Activated T-cell treated with anti-CD3 and anti-CD28 coated beads, Interleukin-2, amount 50 U/mL, for 4 hours (primary cell): ENCODE measurements at places on chromosomes 2 and 18.

DNA sequence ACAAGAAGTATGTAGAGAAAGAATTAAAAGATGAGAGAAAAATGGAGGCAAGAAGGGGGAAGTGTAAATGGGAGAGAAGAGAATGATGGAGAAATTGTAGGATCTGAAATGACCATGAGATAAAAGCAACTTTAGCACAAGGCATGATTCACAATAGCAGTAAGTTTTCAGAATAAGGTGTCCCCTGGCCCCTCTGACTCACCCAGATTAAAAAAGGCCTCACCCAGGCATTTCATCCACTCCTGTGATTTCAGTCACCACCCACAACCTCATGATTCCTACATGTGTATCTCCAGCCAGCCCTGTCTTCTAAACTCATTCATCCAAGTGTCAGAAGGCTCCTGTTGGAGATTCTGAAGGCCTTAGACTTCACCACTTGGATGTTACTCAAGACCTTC, 56.6 kb downstream of the SP100 start:
- DNase-seq: peak; percentile 20

- DNase-seq: no peak
Observed at GRCh38 chr2:37507703-37508102, 163.3 kb downstream of the QPCT start.

DNA sequence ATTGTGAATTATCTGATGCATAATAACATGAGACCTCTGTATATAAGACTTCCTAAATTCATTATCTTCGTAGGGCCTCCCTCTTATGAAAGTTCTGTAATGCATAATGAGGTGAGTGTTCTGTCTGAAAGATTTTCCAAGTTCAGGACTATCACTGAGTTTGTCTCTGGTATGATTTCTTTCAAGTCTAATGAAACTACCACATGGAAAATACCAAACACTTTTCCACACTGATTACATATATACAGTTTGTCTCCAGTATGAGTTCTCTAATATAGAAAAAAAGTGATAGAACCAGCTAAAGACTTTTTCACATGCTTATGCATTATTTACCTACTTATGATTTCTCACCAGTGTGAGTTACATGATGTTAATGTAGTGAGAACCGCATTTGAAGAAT, 34.7 kb downstream of the CTNNA2 start:
- no peak for DNase-seq

GRCh38 chr2:164793529-164793928, 48.1 kb downstream of the COBLL1 start:
- no peak for DNase-seq

- no peak for DNase-seq
Observed at GRCh38 chr2:79882548-79882947, 369.7 kb downstream of the CTNNA2 start.

- no peak for DNase-seq
Observed at GRCh38 chr2:227933884-227934283, 62.5 kb downstream of the DAW1 start.

- DNase-seq: no peak
Observed at GRCh38 chr18:68604256-68604655, 110.7 kb downstream of the TMX3 start.

GRCh38 chr18:23200756-23201155, 65.5 kb downstream of the CABLES1 start:
- no peak for DNase-seq

- no peak for DNase-seq
Observed at GRCh38 chr2:69260666-69261065, 126.4 kb downstream of the GFPT1 start.

- no peak for DNase-seq
Observed at GRCh38 chr18:7521226-7521856, 45.8 kb upstream of the PTPRM start.
